Stimulated activated CD8-positive, alpha-beta memory T cell treated with anti-CD3 and anti-CD28 coated beads, Interleukin-12 subunit alpha, Interleukin-12 subunit beta, amount 100 ng/mL, for 4 hours (primary cell): ENCODE measurements at places on chromosomes 16 and 17.

GRCh38 chr17:48385319-48385718 is 44.7 kb downstream of the SKAP1 start:
- no peak for DNase-seq

- no peak for DNase-seq
Observed at GRCh38 chr17:2435862-2436261, 35.0 kb upstream of the MNT start.

DNA sequence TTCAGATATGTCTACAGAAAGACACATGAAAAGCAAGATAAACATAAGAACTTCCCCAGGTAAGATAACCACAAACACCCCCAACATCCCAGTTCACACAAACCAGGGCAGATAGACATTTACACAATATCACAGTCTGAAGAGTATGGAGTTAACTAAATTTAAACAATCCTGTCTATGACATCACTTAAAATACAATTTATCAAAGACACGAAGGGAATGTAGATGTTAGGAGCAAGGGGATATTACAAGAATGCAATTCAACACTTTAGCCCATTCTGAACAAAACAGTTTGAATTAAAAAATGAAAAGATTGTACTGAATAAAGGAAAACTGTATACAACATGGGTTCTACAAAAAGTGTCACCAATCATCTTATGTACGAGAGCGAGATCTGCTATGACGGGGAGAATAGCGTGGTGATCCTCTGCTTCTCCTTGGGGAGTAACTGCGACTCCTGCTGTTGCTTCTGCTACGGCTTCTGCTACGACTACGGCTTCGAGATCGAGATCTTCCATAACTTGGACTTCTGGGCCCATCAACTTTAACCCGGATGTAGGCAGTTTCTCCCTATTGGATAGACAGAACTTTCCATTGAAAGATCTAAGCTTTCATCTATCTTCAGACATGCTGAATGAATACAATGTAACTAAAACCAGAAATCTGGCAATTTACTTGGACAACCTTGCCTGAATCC is 1.9 kb downstream of the SRSF1 start:
- DNase-seq, result no peak

DNA sequence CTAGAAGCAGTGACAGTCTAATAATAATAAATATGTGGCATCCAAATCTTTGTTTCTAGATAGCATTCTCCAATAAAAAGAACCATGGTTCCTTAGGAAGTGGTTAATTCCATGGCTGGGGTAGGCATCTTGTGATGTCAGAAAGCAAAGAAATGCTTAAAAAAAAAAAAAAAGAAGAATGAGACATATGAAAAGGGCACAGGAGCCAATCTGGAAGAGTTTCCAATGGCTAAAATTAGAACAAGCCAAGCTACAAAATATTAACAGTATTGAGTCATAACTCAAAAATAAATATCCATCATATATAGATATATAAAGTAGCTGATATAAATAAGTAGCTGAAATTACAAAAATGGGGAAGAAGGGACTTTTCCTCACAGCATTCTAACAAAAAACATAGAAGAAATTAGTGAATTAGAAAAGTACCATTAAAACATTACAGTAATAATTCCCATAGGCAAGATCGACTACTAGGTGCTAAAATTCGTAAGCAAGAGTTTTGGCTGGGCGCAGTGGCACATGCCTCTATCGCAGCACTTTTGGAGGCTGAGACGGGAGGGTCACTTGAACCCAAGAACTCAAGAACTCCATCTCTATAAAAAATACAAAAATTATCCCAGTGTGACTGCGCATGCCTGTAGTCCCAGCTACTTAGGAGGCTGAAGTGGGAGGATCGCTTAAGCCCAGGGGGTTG is 111.3 kb downstream of the TRIM37 start:
- no peak for DNase-seq

GRCh38 chr17:34706029-34706428 is 126.6 kb downstream of the TMEM132E start:
- DNase-seq, result no peak

GRCh38 chr16:82728901-82729300 is 102.1 kb downstream of the CDH13 start:
- DNase-seq, result no peak

DNA sequence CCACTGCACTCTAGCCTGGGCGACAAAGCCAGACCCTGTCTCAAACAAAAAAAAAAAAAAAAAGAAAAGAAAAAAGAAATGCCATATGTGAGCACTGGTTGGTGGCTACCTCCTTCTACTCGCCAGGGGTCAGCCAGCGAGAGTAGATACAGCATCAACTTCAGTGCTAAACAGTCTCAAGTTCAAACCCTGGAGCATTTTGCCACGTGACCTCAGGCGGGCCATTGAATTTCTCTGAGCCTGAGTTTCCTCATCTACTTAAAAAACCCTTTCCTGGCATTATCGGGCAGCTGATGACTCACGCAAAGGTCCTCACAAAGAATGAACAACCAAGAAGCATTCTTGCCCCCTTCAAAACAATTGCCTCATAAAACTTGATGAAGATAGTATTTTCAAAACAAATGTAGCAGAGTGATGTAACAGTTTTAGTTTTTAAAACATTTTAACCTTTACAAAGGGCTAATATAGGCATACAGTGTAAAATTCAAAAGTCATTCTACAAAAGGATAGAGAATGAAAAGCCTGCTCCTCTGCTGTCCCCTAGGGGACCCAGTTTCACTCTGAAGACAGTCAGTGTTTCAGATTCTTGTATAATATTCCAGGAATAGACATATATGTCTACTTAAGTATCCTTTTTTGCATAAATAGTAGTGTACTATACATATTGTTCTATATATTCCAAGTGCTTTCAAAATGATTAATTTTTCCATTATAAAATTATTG is 28.4 kb downstream of the DNAH2 start:
- no peak for DNase-seq

DNA sequence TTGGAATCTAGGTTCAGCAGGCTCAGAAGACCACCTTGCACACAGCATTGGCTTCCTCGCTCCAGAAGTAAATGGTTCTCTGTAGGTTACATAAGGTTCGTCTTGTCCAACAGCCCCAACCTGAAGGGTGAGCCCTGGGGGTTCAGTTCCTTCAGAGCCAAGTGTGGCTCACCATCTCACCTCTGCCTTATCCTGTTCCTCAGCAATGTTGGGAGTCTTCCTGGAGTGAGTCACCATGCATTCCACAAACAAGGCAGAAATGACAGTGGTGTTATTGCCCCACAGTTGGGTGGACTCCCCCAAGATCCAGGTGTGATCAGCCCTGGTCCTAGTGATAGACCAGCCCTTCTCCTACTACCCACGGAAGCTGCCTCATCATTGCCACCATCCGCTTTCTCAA is 26.8 kb upstream of the SMPD3 start:
- DNase-seq, result no peak

- DNase-seq, result no peak
Observed at GRCh38 chr16:79509211-79509631, 91.3 kb downstream of the MAF start.

DNA sequence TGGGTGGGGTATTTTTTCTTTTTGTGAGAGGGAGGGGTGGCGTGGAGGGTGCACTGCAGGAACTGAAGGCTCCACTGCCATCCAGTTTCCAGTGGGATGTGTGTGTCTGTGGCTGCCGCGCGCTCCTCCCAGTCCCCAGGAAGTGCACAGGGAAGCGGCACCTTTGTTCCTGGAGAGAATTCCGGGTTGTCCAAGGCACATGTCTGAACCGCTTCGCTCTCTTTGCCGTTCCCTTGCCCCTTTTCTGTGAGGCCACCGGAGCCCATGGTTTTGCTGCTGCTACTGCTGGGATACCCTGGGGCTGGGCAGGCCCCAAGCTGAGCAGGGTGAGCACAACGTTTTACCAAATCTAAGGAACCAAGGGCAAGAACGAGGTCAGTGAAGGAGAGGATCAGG is 19.5 kb downstream of the ACSF3 start:
- no peak for DNase-seq

DNA sequence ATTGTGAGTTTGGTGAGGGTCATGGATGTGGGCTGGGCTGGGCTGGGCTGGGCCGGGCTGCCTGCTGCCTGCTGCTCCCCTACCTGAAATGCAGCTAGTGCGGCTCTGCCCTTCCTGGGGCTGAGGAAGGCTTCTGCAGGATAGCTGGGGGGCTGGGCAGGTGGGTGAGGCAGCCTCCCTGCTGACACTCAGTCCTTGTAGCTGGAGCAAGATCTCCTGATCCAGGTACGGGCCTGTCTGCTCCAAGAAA is 4.7 kb downstream of the RPL13 start:
- no peak for DNase-seq

DNA sequence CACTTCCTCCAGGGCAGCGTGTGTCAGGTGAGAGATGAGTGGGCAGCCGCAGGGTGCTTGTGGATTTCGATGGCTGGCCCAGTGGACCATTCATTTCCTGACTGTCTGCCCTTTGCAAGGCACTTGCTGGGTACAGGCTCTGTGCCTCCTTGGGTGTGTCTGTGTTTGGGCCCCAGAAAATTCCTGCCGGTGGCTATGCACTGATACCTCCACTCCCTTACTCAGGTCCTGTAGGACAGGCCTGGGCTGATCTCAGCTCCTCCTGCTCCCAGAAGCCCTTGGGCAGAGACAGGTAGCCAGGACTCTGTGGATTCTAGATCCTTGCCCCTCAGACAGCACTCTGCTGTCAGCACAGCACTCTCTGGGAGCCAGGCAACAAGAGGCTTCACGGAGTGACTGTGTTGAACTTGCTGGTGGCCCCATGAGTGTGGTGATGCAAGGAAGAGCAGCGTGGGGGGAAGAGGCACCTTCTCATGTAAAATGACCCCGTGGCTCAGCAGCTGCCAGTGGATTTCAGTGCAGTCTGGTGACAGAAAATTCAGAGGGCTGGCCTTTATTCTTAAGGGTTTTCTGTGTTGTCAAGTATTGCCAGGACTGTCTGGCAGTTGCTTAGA is 29.0 kb downstream of the PGS1 start:
- no peak for DNase-seq

DNA sequence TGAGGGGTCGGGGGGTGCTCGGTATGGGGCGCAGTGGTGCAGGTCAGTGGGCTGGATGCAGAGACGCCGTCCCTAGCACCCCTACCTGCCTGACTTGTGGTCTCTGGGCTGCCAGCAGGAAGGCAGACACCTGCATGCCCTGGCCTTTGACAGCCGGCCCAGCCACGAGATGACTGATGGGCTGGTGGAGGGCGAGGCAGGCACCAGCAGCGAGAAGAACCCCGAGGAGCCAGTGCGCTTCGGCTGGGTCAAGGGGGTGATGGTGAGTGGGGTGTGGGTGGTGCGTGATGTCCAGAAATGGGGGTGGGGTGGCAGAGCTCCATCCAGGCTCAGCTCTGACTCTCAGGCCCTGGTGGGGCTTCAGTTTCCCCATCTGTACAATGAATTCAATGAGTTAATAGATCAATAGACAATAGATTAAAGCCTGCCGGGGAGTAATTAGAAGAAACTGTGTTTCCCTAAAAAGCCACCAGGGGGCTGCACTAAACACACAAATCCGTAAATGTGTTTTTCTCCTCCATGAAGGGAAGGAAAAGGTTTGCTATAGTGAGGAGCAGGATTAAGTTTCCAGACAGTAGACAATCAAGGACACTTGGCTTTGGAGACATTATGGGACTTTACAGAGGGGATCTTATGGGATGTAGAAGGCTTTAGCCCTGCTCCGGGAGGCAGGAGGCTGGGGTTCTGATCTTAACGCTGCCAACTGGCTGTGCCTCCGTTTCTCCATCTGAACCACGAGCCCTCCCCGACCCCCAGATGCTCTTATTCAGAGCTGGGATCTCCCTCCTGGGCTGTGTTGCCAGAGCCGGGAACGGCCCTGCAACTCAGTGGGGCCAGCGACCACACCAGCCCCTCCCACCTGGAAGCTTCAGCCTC is 2.2 kb downstream of the SLC12A3 start:
- DNase-seq, result no peak

DNA sequence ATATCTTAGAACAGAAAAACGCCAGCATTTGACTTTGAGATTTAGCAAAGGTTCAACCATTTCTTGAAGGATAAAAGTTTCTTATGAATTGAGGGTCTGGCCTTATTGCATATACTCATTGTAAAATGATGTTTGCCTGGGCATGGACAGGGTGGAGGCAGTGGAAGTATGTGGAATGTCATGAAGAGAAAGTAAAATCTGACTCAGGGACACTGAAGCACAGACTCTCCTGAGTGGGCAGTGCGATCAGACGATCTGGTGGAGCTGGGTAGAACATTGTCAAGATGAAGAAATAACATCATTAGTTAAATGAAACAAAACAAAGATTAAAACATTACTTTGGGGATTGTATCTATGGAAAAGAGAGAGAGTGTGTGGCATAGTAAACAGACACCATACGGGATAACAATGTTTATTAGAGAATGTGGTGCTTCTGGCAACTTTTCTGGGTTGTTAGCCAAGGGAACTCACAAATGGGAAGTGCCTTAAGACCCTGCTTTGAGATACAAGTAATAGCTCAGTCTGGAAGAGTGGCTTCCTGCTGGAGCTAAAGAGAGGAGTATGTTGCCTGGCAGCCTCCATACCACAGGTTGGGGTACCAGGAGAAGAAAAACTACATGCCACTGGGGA is 4.4 kb downstream of the MAP3K3 start:
- DNase-seq, result no peak

DNA sequence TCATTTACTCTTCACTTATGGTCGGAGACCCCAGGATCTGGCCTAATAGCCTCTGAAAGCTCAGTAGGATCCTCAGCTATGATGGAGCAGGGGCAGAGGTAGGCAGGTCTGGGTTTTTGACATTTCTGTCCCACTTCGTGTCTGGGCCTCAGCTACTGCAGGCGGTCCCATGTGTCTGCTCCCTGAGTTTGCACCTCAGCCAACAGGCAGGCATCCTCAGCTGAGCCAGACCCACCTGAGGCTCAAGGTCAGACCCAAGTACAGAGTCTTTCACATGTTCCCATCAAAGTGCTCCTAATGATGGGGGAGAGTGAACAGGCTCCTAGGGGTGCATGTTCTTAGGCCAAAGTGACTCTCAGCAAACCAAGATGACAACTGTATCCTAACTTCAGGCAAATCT is 2.9 kb upstream of the RASL10B start:
- DNase-seq, result no peak

DNA sequence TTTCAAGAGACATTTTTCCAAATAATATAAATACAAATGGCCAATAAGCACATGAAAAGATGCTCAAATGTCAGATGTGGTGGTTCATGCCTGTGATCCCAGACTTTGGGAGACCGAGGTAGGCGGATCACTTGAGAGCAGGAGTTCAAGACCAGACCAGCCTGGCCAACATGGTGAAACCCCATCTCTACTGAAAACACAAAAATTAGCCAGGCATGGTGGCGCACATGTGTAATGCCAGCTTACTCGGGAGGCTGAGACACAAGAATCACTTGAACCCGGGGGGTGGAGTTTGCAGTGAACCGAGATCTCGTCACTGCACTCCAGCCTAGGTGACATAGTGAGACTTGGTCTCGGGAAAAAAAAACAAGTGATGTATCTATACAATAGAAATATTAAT is 2.9 kb upstream of the GALK1 start:
- DNase-seq, result no peak

DNA sequence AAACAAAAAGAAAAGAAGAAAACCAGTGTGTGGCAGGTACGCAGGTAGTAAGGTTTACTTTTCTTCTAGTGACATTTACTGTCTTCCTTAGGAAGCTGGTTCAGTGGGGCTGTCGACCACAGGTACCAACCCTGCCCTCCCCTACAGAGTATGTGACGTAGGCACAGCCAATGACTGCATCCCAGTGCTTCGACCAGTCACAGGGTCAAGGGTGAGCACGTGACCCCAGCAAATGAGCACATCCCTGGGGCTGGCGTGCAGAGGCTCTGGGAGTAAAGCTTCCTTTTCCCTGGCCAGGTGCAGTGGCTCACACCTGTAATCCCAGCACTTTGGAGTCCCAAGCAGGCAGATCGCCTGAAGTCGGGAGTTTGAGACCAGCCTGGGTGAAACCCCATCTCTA is 38.9 kb upstream of the PLCG2 start:
- DNase-seq, result no peak

GRCh38 chr16:2243031-2243528 is 6.8 kb downstream of the DNASE1L2 start:
- no peak for DNase-seq
